Suppressor macrophage (primary cell): ENCODE measurements at places on chromosomes 1 and 21.

DNA sequence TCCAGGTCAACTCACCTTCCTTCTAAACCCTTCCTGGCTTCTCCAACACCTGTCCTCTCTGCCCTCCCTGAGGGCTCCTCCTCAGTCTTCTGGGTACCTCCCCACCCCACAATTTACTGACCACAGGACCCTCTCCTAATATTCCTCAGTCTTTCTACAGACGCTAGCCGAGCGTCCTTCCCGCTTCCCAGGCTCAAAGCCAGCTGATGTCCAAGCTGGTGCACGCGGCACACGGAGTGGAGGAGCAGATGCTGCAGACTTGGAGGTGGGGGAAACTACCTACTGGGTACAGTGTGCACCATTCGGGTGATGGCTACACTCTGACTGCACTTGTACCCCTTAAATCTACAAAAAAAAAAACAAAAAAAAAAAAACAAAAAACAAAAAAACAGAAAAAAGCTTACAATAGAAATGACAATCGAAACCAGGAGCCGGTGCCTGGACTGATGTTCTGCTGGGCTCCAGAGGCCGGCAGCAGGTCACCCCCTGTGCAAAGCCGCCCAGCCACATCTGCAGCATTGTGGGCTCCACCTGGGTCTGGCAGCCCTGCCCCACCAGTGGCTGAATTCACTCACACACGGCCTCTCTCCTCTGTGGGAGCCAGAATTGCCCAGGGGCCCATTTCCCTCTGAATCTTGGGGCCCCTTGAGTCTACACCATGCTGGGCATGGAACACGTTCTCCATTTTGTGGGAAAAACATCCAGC lies 7.0 kb downstream of the TRIM11 start:
- no peak for DNase-seq

GRCh38 chr1:55153031-55153430 lies 62.1 kb downstream of the USP24 start:
- DNase-seq: no peak

DNA sequence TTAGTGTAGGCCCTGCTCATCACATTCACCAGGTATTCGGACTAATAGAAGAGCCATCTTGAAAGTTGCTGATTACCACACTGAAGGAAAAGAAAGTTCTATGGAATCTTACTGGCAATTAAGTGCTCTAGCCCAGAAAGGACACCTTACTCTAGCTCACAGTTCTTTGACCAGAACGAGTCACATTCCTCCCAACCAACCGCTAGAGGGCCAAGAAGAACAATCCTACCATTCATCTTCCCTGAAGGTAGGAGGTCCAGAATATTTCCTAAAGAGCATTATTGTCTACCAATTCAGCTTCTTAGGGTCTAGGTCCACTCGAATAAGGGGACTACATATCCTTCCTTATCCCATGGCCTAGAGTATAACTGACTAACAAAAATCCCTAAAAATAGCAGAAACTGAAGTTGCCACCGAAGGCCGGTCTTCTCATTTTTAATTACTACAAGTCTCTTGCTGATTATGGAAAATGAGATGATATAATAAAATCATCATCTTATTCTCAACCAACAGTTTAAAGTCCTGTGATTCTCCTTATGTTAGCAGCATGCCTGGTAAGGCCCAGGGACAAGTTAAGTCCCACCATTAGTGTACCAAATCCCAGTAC lies 2.7 kb upstream of the FMO1 start:
- DNase-seq: peak; percentile 61

DNA sequence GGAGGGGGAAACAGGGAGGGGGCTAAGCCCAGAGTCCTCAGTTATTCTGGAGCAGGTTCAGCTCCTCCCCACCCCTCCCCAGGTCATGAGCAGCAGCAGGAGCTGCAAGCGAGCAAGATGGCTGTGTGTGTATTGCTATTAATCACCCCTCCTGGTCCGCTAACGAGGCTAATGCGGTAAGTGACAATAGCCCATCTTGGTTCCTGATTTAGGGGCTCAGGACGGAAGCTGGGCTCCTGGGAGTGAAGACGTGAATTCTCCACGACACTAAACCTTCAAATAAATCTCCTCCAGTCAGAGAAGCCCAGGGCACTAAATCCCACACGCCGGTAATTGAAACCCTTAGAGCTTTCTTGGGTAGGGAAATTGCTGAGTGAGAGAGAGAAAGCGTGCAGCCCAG lies 76.1 kb downstream of the TMEM53 start:
- no peak for DNase-seq

DNA sequence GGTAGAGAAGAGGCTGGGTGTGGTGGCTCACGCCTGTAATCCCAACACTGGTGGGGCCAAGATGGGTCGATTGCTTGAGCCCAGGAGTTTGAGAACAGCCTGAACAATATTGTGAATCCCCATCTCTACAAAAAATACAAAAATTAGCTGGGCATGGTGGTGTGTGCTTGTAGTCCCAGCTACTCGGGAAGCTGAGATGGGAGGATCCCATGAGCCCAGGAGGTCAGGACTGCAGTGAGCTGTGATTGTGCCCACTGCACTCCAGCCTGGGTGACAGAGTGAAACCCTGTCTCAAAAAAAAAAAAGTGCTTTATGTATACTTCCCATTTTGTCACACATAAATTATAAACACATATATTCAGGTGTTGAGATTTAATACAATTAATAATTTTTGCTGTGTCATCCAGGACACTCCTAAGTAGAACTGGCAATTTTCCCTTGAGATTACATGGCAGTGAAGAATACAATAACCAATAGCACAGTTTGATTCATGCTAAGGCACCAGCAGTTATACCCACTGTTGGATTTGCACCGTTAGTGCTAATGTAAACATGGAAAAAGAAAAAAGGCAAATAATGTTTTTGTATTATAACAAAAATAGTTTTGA lies 15.5 kb downstream of the GABPB2 start:
- DNase-seq: no peak

- no peak for DNase-seq
Measured at GRCh38 chr1:230171356-230172015, 104.4 kb downstream of the GALNT2 start.

DNA sequence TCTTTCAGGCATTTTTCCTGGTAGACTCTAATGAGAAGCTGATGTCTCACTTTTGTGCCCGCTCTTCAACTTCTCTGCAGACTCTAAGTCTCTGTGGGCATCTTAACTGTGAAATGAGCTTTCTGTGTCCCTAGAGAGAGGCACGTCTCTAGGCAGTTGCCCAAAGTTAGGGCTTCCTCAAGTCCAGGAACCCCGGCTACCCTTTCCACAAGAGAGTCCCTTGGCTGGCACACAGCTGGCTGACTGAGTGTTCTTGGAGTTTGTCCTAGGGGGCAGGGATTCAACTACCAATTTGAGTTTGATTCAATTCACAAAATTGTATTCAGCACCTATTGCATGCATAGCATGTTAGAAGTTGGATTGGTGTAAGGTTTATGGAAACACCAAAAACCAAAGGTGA lies 1.4 kb downstream of the GPR61 start:
- no peak for DNase-seq

DNA sequence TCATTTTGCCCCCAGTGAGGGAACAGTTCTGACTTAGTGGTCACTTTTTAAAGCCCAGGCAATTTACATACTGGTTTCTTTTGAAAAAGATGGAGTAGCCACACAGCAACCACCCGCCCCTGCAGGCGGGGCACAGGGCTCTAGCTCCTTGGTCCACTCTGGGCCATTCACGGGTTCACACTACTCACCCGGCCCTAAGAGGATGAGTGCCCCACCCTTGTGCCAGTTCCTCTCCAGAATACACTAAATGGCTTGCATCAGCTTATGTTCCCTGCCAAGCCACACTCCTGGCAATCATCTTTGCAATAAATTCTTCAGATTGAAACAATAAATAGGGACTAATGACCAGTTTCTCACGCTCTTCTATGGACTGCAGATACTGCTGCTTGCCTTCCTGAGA lies 15.7 kb upstream of the ATP13A2 start:
- DNase-seq: peak; percentile 31

DNA sequence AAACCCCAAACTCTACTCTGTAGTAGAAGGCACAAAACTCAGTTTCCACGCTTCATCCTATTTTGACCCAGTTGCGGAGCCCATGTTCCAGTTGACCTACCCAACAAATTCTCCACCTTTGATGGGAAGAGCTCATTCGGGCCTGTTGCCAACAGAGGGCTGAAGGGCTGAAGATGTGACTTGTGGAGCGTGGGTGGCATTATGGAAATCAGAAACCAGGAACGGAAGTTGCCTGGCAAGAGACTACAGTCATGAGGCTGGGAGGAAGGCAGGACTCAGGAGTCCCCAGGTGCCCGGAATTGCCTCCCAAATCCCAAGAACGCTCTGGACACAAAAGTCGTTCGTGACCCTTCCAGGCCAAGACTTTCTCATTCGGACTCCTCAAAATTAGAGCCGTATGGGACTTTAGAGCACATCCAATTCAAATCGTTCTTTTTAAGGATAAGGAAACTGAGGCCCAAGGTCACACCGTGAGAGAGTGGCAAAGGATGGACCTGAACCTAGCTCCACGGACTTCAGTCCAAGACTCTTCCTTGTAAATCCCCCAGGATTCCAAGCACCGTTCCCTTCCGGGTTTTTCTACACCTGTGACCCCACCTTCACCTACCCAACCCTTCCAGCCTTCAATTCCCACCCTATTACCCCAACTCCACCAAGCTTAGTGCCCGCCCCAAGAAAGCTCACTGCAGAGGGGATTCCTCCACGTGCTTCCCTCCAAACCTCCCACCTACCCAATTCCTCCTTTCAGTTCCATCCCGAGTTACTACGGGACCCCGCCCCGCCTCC lies 739 bp downstream of the SMG5 start:
- peak; percentile 81 for DNase-seq

DNA sequence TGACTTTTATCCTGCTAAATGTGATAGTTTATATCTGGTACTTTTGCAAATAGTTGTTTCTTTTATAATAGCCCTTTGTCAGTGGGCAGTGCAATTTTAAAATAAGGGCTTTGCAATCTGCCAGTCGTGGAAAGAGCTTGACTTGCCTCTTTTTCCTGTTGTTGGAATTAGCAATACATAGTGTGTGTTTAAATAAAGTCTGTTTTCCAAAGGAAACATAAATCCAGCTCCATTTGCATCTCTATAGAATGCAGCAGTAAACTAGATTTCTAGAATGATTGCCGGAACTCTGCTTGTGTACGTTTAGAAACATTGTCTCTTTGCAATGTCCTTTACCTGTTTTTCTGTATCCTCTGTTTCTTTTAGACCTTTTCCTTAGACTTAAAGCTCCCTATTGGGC lies 33.1 kb downstream of the GABPA start:
- DNase-seq: no peak

GRCh38 chr21:29654203-29654602 lies 285.6 kb downstream of the GRIK1 start:
- no peak for DNase-seq
